ENCODE measurements at places on chromosomes 6 and 20.

- no peak for DNase-seq
These were observed 122.6 kb downstream of the OPRM1 start for GRCh38 chr6:154161689-154162088.

DNA sequence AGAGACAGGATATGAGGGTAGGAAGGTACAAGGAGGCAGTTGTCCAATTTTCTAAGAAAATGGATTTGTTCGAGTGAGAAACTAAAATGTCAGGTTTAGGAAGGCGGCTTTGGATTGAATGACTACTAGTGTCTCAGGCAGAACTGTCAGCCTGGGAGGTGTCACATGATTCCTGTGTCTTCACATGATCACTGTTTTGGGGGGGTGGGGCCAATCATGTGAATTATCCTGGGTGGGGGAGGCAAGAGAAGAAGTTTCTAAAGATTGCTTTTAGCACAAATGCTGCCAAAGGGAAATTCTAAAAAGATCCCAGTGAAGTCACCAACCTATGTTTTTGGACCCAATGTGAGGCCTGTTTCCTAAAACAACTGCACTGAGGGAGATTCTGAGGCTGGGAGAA is 2.3 kb downstream of the SIRPA start:
- no peak for DNase-seq

DNA sequence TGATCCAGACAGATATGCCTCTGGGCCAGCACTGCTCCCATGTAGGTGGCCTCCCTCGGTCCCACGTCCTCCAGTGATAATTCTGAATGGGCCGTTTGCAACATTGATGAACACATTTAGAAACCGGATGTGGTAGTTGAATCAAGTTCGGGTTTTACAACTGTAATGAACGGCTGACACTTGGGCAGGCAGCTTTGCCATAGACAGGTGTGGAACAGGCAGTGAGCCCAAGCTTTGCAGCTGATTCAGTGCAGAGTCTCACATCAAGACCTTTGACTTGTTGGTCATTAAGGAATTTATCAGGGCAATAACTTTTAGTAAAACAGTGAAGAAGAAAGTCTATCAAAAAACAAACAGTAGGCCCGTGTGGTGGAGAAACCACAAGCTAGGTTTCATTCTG is 466.6 kb upstream of the AGPAT4 start:
- DNase-seq = no peak

GRCh38 chr6:45417436-45417835 is 39.7 kb upstream of the SUPT3H start:
- DNase-seq = no peak

DNA sequence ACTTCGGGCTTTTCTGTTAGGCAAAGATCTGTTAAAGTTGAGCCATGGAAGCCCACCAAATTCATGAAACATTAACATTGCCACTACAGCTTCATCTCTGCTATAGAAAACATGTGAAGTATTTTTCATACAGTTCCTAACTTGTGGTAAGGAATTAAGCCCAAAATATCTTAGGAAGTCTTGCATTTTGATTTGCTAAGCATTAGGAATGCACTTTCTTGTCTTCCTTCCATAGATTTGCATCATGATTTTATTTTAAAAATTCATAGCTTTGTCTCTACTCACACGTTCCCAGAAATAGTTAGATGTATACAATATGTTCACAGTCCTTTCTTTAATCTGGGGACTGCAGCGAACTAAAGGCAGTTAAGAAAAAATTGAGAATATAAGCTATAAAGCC is 325.6 kb downstream of the CENPW start:
- no peak for DNase-seq

DNA sequence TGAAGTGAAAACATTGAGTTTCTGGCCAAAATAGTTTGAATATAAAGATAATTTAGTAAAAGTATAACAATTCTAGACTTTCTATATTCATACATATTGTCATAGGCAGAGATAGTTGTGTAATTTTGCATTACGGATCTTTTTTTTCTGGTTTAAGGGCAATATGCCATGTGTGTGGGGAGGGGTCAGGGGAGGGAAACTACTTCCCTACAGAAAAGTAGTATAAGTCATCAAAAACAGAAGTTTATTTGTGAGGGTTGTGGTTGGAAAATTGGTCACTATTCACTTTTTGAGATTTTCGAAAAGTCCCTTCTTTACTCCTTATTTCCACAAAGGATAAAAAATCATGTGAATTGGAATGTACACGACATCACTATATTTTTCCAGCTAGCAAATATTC is 288.2 kb upstream of the PREP start:
- no peak for DNase-seq

- no peak for DNase-seq
These were observed 63.3 kb downstream of the SASH1 start for GRCh38 chr6:148405894-148406293.

GRCh38 chr6:92892626-92893170 is 526.7 kb downstream of the EPHA7 start:
- DNase-seq = no peak

DNA sequence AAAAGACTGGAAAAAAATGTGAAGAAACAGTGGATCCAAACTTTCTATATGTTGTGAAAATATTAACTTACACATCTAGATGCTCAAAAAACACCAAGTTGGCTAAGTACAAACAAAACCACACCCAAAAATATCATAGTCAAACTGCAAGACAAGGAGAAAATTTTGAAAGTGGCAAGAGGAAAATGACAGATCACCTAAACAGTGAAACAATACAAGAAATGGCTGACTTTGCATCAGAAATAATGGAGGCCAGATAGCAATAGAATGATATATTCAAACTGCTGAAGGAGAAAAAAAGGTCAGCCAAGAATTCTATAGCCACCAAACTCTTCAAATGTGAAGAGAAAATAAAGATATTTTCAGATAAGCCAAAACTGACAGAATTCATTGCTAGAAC is 22.4 kb upstream of the UST start:
- no peak for DNase-seq

GRCh38 chr6:167140589-167141474 is 16.9 kb downstream of the GPR31 start:
- no peak for DNase-seq

Data from CD4-positive, alpha-beta T cell treated with Interleukin-10 for 1 hour (primary cell).